ENCODE measurements at places on chromosomes 4 and X.

DNA sequence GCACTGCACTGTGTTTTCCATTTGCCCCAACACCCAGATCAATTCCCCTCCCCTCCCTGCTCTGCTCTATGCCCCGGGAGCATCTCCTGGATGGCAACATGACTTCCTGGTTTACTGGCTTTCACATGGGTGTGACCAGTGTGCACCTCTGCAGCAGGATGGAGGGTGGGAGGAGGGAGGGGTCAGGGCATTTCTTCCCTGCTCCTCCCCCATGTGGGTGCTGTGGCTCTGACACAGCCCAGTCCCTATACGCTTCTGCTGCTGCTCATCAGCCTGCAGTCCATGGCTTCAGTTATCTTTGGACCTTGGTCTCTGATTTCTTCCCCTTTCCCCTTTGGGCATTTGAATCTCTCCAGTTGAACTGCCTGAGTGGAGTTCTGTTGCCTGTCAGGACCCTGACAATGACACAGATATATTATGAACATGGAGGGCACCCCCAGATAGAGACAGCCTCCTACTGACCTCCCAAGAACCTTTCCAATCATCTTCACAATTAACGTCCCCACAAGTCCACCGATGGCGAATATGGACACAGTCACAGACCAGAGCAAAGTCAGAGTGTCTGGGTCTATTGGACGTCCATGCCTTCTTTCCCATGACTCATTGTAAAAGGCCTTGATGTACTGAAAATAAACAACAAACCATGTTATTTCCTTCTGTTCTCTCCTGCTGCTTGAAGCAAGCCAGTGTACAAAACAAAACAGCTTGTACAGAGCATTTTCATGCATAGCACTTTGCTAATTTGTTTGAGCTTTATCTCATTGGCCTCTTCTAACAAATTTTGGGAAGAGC, 24.8 kb downstream of the SLC2A9 start:
- no peak for DNase-seq

- DNase-seq: no peak
These were observed 11.5 kb downstream of the ETNPPL start for GRCh38 chr4:108751321-108751720.

DNA sequence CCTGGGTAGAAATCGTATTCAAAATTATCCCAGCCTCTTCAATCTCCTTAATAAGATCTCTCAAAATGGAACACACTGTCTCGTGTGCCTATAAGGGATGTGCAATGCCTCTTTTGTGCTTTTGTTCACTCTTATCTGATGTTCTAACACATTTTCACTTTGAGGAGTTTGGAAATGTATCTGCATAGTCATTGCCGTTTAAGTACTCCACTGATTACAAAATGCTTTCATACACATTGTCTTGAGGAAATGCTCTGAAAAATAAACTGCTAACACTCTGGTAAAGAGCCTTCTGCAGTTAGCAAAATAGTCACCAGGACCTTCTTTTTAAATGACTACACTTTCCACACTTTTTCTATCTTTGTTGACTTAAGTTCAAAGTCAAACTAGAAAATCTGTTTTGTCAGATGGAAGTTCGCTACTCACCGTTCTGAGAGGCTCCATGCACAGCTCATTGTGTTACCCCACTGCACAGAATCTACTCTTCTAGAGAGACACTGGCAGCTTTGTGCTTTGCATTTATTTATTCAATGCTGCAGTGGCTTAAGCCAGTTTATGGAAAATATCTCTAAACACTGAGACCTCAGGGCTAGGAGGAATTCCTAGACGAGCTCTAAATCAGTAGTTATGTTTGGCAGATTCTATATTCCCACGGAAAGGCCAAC, 159.0 kb downstream of the CHIC2 start:
- no peak for DNase-seq

- no peak for DNase-seq
These were observed 127.5 kb upstream of the RADX start for GRCh38 chrX:106484233-106484632.

DNA sequence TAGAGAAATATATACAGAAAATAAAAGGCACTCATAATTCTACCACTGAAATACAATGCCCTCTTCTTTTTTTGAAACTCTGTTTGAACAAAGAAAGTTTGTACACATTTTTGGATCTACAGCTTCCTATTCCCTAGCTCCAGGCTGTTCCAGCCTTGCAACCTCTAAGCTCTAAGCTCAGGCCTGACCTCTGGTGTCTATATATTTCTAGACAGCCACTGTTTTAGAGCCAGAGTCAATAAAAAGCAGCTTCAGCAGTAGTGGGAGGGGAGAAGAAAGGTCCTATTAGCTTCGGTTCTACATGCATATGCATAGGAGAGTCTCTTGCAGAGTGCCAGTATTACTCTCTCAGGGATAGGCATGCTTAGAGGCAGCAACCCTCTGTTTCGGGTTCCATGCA, 39.7 kb downstream of the CLDN2 start:
- no peak for DNase-seq

DNA sequence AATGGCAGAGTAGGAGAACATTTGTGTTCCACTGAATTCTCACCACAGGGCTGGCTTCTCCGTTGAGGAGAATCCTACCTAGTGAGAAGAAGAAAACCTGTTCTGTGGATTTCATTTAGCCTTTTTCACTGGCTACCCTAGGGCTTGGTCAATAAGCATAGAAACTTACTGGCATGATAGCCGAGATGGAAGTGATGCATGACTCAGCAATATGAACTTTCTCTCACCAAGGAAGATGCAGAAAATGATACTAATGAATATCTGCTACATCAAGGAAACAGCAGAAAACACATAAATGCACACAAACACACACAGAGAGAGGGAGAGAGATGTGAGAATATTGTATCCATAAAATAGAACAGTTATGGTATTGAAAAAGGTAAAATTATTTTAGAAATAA, 216.3 kb downstream of the HHIP start:
- DNase-seq: no peak

GRCh38 chr4:1974840-1975239, 33.9 kb downstream of the NELFA start:
- no peak for DNase-seq

DNA sequence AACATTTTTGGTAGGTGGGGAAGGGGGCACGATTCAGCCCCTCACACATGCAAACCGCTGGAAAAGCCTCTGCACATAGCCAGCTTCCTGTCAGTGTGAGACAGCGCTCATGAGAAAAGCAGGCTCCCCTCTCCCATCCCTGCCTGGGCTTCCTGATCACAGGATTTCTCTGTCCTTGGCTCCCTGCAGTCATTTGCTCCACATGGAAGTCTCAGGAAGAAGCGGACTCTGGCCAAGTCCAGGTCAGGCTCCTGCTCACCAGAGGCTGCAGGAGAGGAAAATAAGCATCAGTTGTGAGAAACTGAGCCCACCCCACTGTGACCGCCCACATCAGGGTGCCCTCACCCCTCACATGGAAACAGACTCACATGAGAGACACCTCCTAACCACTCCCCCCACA, 664.3 kb upstream of the TENM3 start:
- DNase-seq: no peak
